ENCODE measurements at places on chromosomes 4 and X. TPM values are rescaled to one million over a fixed set of nuclear protein-coding genes. Genes with fewer than 3 reads are reported as not detected.
A peak's percentile ranks its signal among the peaks of the same experiment; 100 is the strongest.

DNA sequence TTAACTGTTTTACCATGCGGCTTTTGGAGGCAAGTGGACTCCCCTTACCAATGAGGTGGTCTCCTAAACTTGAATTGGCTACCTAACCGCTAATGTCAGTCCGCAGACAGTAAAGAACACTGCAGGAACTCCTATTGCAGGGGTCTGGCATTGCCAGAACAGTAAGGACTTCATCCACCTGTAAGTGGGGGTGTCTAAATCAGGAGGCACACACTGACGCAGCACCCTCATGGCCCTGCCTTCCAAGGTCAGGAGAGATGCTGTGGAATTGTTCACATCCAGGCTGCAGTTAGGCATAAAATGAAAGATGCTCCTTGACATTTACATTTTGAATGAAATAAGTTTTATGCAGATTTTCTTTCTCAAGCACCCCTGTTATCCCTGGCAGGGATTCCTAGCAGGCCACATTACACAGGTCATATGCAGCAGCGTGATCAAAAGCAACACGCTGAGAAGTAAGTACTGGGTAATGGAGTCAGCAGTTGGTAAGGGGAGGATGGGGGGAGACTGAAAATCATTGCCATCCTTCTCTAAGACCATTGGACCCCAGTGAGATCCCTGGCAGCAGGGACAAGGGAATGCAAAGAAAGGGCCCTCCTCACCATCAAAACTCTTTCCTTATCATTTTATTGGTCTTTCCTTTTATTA, 3.8 kb downstream of the PPARGC1A start:
- no peak for DNase-seq

DNA sequence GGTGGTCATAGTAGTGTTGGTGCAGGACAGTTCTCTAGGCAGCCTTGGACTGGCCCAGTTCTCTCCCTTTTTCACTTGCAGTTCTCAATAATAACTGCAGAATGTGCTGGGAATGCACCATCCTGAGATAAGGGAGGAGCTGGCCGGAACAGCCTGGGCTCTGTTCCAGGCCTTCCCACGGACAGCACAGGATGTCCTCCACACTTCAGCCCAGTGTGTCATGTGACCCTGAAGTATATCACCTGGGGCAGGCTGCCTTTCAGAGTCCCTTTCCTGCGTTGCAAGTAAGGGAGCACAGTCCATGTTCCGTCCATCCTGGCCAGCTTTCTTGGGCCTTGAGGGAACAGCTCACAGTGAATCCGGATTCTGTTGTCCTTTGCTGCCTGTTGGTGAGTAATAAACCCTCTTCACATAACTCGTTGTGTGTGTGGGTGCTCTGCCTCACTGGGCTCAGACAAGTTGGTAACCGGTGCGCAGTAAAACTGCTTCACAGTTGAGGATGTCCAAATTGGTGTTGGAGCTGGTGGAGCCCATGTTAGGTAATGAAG, 32.3 kb upstream of the BBS12 start:
- no peak for DNase-seq

DNA sequence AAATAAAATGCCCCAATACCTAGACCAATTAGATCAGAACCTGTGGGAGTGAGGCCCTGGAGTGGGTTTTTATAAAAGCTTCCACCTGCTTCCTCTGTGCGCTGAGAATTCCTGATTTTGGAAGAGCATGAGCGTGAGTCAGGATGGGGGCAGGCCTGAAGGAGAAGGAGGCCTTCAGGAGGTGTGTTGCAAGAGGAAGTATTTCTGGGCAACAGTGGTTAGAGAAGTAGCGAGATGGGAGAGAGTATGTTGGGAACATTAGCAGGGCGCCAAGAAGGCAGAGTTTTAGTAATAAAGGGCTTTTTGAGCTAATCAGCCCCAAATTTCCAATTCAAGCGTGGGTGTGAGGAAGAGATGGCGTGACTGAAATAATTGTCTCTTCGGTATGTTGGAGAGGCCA, 349.8 kb downstream of the UNC5C start:
- no peak for DNase-seq

The SLC9B1 gene
- total RNA-seq, result 1.4 TPM

DNA sequence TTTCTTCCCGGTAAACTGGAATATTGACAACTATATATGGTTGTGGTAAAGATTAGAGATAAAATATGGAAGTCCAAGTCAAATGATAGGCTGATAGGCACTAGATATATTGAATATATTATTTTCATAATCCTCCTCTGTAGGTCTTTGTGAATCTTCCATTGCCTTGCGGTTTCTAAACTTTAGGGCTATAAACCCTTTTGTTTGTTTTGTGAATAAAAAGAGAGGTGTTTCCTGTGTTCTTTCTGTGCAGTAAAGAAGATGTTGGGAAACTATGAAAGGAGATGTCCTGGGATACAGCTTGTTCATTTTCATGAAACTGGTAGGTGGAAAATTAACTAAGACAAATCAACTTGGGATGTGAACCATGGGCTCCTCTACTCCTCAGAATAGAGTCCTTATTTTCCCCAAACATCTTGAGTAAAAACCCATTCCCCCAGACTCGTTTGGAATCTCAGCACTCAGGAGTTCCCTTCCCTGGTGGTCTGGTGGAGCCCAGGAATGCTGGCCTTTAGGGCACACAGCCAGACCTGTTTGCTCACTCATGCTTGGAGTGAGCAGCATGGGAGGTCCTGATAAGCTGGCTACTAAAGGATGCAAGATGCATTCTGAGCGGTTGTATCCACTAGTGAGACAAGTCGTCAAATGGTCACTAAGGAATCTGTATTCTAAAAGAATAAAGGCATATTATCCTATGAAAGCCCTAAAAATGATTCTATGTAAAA, 22.2 kb downstream of the PRDM8 start:
- DNase-seq, result no peak

- DNase-seq, result no peak
Measured at GRCh38 chr4:165502916-165503907, 124.4 kb downstream of the CPE start.

- DNase-seq, result no peak
Measured at GRCh38 chr4:151960449-151961230, 199.8 kb upstream of the GATB start.

DNA sequence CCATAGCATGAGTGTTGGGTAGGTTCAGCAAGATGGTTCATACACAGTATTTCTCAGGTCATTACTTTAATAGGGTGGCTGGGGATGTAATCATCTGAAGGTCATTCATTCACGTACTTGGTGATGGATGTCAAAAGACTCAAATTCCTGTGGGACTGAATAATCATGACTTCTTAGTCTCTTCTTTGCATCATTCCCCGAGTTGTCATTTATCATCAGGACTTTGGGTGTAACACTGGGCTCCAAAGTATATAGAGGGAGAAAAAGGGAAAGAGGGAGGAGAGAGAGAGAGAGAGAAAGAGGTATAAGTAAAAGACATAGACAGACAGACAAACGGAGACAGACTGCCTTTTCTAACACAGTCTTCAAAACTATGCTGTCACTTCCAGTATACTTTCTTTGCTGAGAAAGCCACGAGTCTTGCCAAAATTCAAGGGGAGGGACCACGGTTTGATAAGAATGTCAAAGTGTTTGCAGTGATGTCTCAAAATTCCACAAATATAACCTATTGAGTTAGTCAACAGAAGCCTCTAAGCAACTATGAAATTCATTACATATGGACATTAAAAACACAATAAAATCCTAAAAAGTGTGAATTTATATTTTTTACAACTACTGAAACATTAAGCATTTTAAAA, 55.9 kb downstream of the UGT2A3 start:
- no peak for DNase-seq

DNA sequence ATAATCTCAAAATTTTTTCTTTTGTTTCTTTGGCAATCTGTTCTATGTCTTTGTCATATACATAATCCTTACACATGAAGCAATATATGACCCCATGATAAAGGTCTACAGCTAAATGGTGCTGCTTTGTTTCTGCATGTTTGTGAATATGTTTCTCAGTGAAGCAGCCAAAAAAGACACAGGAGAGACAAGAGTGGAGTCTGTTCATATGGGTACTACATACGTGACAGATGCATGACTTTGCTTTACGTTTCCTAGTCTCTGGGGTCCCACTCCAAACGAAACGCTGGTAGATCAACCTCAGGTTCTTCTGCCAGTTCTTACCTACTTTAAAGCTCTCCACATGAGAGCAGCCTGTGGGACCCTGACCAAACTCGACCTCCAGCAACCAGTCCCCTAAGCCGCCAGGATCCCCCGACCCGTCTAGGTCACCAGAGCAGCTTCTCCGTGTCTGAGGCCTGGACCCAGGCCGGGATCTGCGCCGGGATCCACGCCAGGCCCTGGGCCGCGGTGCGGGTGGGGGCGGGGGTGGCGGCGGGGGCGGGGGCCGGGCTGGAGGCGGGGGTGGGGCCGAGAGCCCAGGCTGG, 1.5 kb downstream of the USP51 start:
- no peak for DNase-seq

GRCh38 chr4:128130621-128131020, 69.5 kb downstream of the LARP1B start:
- no peak for DNase-seq

DNA sequence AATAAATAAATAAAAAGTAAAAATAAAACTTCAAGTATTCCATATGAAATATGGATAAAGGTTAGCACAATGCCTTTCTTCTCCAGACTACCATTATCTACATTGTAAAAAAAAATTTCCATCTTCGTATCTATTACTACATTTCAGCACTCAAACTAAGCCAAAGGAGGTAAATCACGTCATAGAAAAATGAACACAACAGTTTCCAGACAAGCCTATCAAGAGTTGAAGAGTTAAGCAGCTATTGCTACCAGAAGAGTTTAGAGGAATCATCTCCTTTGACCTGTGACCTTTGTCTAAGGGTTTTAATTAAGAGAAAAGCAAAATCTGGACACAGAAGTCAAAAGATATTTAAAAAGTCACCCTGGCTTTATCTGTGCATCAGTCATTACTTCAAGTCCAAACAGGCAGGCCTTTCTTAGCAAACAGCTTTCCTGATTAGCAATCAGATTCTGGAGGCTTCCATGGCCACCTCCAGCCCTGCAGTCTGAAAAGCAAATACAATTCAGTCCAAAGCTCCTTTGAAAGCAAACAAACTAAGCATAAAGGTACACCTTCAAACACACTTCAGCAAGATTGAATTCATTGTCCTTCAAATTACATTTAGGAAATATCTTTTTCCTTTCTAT, 82.2 kb downstream of the APBB2 start:
- DNase-seq, result no peak

GRCh38 chrX:28802625-28803024, 215.4 kb downstream of the IL1RAPL1 start:
- no peak for DNase-seq

DNA sequence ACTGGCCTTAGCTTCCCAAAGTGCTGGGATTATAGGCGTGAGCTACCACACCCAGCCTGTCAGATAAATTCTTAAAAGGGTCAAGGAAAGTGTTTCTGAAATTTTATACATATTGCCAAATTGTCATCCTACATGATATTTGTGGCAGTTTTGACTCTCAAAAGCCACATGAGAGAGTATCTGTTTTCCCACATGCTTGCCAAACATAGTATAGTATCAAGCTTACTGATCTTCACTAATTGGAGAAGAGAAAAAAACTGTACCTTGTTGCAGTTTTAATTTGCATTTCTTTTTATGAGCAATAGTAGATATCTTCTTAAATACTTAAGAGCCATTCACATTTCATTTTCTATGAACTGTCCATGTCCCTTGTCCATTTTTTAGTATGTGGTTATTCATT, 83.6 kb downstream of the TET2 start:
- DNase-seq, result no peak

- no peak for DNase-seq
Measured at GRCh38 chr4:75099321-75099720, 166.4 kb downstream of the PARM1 start.

GRCh38 chr4:88010966-88011365, 3.5 kb downstream of the PKD2 start:
- no peak for DNase-seq

- DNase-seq, result peak; percentile 61
Measured at GRCh38 chrX:47170861-47171692, 22.6 kb upstream of the UBA1 start.

- DNase-seq, result no peak
Measured at GRCh38 chr4:24980064-24980690, 50.6 kb downstream of the LGI2 start.

The IL15 gene
- 7.1 TPM for total RNA-seq

DNA sequence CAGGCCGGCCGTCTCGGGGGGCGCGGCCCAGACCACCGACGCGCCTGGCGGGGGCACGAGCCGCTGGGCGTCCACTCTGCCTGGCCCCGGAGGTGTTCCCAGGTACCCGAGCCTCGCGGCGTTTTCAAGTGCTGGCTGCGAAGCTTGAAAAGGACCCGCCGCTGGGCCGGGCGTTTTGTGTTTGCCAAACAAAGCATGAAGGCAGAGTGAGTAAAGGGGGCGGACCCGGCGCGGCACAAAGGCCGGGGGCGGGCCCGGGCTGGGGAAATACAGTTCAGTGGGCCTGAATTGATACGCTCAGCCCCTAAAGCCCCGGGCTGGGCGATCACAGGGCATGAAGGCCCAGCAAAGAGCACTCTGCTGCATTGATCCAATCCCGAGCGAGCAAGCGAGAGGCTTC, 65.4 kb downstream of the SOX3 start:
- DNase-seq, result no peak

DNA sequence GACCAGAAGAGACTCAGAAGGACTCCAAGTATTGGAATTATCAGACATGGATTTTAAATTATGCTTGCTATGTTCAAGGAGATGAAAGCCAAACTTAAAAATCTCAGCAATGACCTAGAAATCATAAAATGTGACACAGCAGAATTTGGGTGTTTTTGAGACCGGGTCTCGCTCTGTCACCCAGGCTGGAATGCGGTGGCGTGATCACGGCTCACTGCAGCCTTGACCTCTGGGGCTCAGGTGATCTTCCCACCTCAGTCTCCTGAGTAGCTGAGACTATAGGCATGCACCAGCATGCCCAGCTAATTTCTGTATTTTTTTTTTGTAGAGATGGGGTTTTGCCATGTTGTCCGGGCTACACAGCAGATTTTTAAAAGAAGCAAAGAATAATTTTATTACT, 12.7 kb downstream of the TAB3 start:
- DNase-seq, result no peak

GRCh38 chr4:66376921-66377320, 706.6 kb upstream of the EPHA5 start:
- no peak for DNase-seq

GRCh38 chrX:107742700-107743191, 32.8 kb downstream of the TSC22D3 start:
- no peak for DNase-seq

The TRIM60 gene
- total RNA-seq, result not detected

The BTK gene
- 11.5 TPM for total RNA-seq

The RHOXF2 gene
- total RNA-seq, result not detected

DNA sequence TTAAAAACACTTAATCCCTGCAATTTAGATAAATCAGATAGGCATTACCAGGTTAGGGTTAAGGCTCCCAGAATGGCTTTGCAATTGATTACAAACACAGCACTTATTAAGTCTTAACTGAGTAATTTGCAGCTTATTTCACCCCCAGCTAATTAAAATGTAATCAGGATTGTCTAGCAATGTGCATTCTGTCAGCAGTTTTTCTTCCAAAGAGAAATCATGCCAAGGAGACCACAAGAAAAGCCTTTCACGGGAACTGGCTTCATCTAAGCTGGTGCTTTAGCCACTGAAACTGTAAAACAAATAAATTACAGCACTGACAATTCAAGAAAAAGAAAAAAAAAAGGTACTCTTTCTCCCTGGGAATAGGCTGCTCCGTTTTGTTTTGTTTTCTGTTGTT, 2.1 kb downstream of the ANOS1 start:
- no peak for DNase-seq
